GM04503 (cell line): ENCODE measurements at places on chromosomes 12 and 14.

GRCh38 chr14:96104469-96105057, 65.4 kb downstream of the C14orf132 start:
- peak; percentile 96 for DNase-seq

DNA sequence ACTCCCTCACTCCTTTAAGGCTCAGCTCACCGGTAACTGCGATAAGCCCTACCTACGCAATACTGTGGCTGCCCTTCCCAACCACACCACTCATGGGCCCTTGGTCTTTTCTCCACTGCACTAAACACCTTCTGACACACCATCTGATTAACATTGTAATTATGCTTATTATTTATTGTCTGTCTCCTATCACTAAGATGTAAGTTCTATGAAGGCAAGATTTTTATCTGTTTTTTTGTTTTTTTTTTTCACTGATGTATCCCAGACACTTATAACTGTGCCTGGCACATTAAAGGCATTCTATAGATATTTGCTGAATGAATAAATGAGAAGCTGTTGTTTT, 34.2 kb upstream of the PYGL start:
- DNase-seq: no peak

DNA sequence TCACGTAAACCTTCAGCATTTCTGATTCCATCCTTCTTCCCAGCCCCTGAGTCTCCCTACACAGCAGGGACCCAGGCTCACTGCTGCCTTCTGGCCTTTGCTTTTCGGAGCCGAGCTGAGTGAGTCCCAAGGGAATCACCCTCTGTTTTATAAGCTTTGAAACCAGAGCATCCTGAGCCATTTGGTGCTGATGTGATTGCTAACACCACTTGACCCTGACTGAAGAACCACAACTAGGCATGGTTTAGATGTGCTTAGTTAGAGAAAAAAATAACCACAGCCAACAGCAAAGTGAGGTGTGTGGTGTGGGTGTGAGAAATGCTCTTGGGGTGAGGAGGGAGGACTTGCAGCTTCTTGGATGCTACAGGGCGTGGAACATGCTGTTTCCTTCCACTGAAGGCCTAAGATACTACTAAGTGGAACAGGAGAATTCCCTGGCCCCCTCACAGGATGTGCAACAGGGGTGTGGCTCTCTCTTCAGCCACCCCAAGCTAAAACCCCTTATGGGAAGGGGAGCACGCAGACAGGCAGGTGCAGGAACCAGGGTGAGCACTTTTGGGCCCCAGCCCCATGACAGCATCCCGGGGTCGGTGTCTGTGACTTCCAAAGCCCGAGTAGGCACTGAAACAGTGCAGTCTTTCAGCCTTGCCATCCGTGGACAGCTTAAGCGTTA, at the start of gene TC2N:
TC2N (minus strand) TSS at position 221 of the 673 bp plus-strand sequence. CDS start 53,767 bp downstream, outside the sequence.
- no peak for DNase-seq

DNA sequence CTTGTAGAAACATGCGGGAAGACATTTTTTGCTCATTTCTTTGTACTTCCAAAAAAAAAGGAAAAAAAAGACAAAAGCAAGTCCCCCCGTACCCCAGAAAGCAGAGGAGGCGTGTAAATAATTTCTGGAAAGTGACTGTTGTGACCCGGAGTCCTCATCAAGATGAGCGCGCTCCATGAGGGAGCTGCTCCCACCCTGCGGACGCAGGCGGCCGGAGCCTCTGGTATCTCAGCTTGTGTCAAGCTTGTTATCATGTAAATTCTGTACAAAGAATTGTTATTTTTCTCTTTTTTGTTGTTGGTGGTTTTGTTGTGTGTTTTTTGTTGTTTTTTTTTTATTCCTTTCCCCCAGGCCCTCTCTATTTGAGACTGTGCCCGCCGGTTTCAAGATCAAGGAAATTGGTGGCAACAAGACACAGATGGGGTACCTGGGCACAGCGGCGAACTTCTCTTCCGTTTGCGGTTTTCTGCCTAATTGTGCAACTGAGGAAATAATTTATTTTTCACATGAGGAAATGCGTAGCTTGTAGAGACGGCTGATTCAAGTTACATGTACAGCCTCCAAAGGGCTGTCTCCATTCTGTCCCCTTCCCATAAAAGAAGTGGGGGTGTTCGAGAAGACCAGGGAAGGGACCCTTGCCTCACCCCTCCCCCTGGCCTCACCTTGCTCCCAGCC, 27.0 kb downstream of the HPD start:
- DNase-seq: no peak

- no peak for DNase-seq
These were observed 114.0 kb downstream of the ETNK1 start for GRCh38 chr12:22738945-22739344.

DNA sequence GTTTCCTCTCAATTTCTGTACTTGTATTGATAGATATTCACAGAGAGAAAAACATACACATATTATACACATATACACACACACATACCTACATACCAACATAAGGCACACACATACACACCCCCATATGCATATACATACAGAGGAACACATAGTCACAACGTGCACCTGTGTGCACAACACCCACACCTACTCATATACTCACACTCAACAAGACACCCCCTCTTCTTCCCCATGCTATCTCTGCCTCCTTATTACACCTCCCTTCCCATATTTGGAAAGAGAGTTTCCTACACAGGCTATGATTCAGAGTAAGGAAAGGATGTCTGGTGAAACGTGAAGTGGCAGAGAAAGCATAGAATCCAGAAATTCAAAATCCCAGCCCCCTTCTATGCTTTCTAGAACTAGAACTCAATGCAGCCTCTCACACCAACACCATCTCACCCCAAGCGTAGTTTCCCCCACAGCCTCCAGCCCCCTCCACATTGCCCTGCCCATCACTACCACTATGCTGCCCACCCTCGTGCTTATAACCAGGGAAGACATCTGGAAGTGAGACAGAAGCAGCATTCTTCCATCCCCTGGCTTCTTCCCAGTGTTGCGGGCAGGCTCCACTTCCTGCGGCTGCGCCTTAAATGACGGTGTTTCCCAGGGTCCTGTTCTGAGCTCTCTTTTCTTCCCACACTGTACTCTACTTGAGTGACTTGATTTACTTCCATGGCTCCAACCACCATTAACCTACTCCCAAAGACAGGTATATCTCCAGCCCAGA, 2.4 kb downstream of the RNASE8 start:
- DNase-seq: no peak

DNA sequence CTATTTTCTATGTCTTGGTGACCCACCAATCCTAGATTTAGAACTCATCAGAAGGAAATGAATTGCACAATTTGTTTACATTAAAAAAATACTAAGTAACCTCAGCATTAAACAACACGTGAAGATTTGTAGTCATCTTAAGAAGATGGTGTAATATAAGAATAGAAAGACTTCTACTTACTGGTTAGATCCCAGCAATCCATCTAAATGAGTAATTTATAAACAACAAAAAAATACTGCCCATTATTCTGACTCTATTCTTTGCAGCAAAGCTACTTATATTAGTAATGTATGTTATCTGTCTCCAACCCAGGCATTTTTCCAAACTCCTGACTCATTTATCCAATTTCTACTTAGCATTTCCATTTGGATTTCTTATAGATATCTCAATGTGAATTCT, 67.8 kb downstream of the CD163L1 start:
- DNase-seq: no peak

- no peak for DNase-seq
These were observed 62.0 kb upstream of the DUSP6 start for GRCh38 chr12:89414322-89414721.

GRCh38 chr14:41606282-41606531, 469 bp upstream of the LRFN5 start:
- no peak for DNase-seq

DNA sequence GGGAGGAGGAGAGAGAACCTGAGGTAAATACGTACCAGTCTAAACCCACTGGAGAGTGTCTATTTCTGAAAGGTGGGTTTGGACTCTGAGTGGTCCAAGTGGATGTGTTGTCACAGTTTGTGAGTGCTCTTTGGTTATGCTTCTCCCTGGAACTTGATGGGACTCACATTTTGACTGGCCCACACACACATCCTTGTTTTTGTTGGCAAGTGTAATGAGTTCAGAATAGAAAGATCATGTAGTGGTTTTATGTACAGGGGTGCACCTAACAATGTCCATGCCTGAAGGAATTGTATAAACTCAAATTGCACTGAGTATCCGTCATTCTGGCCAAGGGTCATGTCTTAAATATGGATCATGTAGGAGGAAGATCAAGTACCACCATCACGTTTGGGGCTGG, 4.8 kb downstream of the PPFIBP1 start:
- no peak for DNase-seq

DNA sequence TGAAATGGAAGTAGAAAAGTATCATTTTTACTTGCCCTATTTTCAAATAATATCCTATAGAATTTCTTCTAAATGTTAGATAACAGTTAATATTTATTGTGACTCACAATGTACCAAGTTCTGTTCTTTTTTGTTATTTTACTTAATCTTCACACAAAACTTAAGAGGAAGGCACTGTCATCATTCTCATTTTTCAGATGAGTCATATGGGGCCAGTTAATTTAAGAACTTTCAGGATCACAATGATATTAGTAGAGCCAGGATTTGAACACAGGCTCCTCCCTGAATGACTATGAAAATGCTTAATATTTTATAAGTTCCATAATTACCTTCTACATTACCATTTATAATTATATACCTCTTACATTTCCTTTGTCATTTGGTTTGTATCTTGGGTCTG, 10.4 kb upstream of the TMEM260 start:
- DNase-seq: no peak

DNA sequence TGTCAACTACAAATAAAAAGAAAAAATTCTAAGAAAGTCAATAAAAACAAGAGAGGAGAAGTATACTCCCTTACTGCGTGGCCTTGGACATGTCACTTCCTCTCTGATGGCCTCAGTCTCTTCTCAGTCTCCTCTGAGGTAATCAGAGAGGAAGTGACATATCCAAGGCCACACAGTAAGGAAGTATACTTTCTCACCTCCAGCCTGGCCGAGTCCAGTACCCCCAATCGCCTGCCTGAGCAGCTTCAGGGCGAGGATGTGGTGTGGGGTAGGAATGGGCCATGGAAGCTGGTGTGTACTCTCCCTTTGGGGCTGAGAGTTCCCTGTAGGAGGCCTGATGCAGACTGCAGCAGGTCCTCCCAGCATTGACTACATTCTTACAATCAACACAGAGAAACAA, 15.8 kb downstream of the VDR start:
- no peak for DNase-seq

DNA sequence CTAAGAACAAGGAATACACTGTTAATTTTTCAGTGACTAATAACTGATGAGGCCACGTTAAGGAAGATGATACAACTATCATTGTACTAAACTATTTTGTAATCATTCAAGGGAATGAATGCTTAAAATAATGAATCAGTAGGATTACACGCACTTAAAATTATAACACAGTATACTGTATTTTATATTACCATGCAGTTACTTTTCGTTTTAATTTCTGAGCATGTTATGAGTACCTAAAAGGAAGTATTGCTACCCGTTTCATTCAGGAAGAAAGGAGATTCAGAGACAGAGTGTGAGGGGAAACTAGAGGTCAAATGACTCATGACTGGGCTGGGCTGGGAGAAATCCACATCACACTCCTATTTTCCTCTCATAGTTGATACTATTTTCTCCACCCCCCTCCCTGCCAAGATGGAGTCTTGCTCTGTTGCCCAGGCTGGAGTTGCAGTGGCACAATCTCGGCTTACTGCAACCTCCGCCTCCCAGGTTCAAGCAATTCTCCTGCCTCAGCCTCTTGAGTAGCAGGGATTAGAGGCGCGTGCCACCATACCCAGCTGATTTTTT, 202.0 kb downstream of the PPM1H start:
- DNase-seq: no peak

- no peak for DNase-seq
These were observed 34.6 kb upstream of the ACSM4 start for GRCh38 chr12:7269273-7269672.

- DNase-seq: no peak
These were observed 50.1 kb downstream of the CD9 start for GRCh38 chr12:6250343-6250742.

- DNase-seq: no peak
These were observed 218.9 kb downstream of the ITPR2 start for GRCh38 chr12:26614011-26614616.

DNA sequence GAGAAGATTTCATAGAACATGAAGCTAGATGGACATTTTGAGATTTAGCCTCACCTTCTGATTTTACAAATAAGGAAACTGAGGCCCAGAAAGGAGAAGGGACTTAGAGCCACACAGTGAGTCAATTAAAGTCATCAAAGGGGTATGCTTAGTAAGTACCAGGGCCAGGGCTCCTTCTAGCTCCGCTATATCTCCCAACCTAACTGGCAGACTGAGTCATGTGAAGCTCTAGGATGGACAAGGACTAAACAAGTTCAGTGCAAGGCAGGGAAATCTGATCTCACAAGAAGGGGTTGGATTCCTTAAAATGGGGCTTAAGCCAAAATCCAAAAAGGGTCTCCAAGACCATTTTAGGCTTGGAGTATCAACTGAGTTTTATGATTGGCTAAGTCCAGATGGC, 215.8 kb downstream of the PHLDA1 start:
- no peak for DNase-seq

GRCh38 chr12:48037267-48037915, 33.1 kb upstream of the COL2A1 start:
- no peak for DNase-seq

DNA sequence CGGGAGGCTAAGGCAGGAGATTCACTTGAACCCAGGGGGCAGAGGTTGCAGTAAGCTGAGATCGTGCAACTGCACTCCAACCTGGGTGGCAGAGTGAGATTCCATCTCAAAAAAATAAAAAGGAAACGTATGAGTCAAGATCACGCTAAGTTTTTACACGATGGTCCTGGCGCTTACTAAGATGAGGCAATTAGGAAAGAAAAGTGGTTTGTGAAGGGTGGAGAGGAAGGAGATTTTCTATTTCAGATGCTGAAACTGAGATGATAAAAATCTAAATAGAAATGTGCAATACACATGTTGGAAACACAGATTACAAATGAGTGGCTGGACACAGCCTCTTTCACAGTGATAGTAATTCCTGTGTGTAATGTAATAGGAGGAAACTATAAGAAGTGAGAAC, 63.2 kb downstream of the KDM5A start:
- no peak for DNase-seq

DNA sequence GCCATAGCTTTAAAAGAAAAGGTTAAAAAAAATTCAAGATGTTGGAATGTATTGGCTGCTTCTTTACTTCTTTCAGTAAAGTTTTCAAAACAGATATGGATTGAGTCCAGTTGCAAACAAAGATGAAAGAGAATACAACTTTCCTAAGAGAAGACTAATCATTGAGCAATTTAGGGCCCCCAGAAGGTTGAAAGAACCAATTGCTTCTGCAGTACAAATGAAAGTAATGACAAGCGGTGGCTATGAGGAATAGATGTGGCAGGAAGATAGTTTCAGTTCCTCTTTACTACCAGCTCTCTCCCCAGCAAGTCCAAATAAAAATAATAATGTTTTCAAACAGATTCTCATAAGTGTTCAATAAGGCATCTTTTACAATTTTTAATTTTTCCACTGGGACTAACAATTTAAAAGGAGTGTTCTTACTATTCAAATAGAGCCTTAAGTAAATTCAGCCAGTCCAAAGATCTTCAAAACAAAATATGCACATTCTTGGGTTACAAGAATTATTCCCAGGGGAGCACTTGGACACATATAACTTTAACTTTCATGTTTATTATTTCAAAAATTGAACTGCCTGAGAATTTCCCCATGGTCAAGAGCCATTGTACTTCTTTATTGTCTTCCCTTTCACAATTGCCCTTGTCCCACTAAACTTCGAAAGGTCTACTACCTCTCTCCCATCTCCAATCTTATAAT, 62.3 kb upstream of the PPP1R12A start:
- DNase-seq: peak; percentile 25
